ENCODE measurements at places on chromosomes 4 and X.

GRCh38 chr4:14400307-14400706 lies 602.0 kb upstream of the CPEB2 start:
- DNase-seq: peak; percentile 7

- no peak for DNase-seq
These were observed 1.8 kb downstream of the MAML3 start for GRCh38 chr4:140152013-140152703.

- no peak for DNase-seq
These were observed 344.6 kb upstream of the LCORL start for GRCh38 chr4:18366136-18366535.

GRCh38 chr4:76059750-76060149 lies 14.8 kb upstream of the ART3 start:
- no peak for DNase-seq

DNA sequence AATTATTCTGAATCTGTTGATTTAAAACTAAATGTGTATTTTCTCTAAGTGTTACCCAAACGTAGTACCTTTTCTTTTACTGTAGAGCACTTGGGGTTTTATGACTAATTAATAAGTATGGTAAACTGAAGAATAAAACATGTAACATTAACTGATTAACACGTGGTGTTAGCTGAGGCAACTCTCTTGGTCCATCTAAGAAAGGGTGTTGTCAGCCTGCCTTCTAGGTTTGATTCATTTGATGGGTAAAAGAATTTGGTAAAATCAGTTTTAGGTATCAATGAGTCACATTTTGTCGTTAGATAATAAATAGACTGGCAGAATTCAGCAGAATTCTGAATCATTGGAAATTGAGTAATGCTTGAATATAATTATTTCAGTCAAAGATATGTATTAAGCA lies 99.7 kb downstream of the AFF1 start:
- DNase-seq: no peak

DNA sequence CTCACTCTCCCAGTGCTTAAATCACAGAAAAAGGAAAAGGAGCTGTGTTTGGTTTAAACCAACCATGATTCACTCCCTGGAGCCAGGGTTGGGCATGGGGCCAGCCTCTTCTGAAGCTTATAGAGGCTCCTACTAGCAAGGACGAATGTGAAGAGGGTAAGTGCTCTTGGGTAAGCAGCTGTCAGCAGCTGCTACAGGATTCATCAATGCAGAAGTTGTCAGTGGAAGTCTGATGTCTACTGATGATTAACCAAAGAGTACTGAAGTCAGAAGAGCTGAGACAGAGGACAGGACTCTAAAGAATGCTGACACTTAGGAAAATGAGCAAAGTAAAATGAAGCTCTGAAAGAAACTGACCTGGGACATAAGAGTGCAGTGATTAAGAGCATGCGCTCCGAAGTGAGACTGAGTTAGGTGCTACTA lies 32.7 kb upstream of the JADE1 start:
- DNase-seq: peak; percentile 86

- no peak for DNase-seq
These were observed 202.2 kb upstream of the ETNPPL start for GRCh38 chr4:108965016-108965415.

- no peak for DNase-seq
These were observed 70.5 kb upstream of the HGFAC start for GRCh38 chr4:3371033-3372001.

- DNase-seq: no peak
These were observed 82.4 kb upstream of the RBPJ start for GRCh38 chr4:26238426-26238777.

DNA sequence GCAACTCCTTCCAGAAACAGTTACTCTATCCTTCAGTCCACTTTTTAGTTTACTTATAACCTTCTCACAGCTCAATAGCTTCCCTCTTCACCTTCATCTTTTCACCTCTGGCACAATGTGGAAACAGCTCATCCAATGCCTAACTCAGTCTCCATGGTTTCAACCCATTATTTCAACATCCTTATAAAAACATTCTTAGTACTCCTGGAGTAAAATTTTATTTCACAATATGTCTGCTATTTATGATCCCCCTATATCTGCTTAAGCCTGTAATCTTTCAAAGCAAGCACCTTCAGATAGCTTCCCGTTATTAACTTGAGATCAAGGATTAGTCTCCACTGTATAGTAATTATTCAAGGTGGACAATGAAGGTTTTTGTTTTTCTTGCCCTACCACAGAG lies 156.3 kb downstream of the GASK1B start:
- DNase-seq: no peak

DNA sequence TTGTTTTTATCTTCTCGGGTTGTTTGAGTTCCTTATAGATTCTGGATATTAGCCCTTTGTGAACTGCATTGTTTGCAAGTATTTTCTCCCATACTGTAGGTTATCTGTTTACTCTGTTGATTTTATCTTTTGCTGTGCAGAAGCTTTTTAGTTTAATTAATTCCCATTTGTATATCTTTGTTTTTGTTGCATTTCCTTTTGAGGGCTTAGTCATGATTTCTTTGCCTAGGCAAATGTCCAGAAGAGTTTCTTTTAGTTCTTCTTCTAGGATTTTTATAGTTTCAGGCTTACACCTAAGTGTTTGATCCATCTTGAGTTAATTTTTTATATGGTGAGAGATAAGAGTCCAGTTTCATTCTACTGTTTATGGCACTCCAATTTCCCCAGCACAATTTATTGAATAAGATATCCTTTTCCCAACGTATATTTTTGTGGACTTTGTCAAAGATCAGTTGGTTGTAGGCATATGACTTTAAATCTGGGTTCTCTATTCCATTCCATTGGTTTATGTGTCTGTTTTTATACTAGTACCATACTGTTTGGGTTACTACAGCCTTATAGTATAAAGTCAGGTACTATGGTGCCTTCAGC lies 54.3 kb downstream of the EGF start:
- DNase-seq: no peak

- no peak for DNase-seq
These were observed 1058.9 kb downstream of the C4orf33 start for GRCh38 chr4:130154901-130155300.

DNA sequence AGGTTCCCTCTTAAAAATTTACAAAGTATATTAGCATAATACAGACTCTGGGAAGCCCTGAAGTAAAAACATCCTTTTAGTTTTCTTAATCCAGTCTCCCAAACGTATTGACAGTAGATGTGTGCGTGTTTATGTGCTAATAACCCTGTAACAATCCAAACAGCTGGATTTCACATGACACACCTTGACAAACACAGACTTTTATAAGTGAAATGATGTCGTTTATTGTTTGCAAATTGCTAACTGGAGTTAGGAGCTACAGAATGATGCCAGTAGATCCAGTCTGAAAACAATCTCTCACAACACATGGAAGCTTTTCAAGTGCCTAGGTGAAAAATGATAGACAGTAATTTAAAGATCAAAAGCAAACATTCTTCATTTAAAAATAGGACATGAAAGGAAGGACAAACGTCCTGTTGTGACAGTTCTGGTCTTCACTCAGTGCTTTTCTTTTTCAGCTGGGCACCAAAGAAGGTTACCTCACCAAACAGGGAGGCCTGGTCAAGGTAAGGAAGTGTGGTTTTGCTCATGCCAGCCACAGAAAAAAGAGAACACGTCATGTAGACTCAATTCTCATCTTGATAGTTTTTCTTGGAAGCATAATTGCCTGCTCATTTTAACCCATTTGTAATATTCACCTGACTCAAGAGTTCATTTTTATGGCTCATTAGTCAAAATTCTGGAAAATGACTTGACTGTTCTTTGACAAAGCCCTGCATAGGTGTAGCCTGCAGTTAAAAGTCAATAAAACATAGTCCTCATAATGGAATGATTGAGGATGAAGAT lies 32.9 kb downstream of the LAMTOR3 start:
- no peak for DNase-seq

- no peak for DNase-seq
These were observed 959 bp downstream of the BRS3 start for GRCh38 chrX:136488706-136489105.

DNA sequence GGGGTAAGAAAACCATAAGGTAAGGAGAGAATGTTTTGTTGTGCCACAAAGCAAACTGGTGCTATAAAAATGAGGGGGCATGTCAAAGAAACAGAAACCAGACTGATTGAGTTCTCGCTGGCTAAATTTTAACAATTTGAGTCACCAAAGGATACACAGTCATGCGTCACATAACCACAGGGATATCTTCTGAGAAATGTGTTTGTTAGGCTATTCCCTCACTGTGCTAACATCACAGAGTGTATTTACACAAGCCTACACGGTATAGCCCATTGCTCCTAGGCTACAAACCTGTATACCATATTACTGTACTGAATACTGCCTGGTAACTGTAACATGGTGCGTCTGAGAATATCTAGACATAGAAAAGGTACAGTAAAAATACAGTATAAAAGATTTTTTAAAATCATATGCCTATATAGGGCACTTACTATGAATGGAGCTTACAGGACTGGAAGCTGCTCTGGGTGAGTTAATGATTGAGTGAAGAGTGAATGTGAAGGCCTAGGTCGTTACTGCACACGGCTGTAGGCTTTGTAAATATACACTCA lies 50.1 kb downstream of the FBXW7 start:
- peak; percentile 16 for DNase-seq

DNA sequence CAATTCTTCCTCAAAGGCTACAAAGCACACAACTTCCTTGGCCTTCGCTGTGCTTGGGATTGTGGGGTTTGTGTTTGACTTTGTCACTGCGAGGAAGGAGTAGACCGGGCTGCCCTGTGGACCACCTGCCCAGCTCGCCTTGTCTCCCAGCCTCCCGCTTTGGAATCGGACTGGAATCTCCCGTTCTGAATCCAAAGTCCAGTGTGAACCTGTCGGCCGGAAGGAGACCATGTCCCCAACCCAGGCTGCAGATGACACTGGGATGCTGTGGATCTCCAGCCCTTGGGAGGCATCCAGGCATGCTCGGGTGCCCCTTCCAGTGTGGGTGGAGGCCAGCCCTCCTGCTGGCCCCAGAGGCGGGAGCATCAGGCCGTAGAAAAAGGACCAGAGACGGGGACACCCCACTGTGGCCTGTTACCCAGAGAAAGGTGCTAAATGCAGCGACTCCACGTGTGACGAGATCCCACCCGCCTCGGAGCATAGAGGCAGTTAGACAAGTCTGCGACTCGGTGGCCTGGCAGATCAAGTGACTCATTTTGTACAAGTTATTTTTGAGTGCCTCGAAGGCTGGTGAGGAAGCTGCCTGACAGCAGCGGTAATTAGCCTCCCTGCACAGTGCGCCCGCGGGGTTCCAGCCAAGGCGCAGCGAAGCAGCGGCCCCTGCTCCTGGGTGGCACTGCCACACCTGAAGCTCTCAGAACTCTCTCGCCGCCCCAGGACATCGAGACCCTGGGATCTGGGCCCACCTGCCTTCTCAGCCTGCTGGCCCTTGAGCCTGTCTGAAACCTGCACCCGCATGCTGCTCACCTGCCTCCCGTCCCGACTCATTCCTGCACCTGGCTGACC lies 57.5 kb downstream of the ADRA2C start:
- no peak for DNase-seq
